ENCODE measurements at places on chromosomes 1 and 21.

DNA sequence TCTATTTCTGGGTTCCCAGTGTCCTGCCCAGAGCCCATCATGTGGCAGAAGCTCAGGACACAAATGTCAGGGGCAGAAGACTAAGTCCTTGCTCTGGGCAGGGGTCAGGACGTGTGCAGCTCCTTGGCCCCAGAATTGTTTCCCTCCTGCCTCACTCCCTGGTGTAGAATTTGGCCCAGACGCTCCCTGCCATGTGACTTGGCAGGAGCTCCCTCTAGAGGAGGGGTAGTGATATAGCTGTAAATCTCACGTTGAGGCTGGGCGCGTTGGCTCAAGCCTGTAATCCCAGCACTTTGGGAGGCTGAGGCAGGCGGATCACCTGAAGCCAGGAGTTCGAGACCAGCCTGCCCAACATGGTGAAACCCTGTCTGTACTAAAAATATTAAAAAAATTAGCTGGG is 91.2 kb downstream of the UBIAD1 start:
- no peak for DNase-seq

DNA sequence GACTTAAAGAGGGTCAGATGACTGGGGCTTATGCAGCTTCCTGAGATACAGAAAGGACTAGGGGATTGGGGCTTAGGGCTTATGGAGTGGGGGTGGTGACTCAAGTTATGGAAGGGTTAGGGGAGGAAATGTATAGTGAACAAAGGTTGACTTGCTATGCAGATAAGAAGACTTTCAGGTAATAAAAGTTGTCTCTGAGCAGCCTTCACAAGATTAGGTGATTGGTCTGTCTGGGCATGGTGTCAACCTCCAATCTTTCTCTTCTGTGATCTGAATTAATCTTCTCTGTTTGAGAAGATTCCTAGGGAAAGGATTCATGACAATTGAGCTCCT is 436.5 kb downstream of the SIPA1L2 start:
- DNase-seq, result no peak

DNA sequence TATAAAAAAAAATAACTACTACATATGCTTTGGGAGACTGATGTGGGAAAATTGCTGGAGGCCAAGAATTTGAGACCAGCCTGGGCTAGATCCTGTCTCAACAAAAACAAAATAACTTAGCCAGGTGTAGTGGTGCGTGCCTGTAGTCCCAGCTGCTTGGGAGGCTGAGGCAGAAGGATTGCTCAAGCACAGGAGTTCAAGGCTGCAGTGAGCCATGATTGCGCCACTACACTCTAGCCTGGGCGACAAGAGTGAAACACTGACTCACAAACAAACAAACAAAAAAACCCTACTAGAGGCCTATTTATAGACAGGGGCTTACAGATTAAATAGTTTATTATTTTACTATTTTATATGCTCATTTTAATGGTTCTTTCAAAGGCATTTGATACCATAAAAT is 80.0 kb downstream of the LHX4 start:
- DNase-seq, result no peak

- DNase-seq, result no peak
Measured at GRCh38 chr1:231421546-231421970, 529 bp downstream of the EGLN1 start.

DNA sequence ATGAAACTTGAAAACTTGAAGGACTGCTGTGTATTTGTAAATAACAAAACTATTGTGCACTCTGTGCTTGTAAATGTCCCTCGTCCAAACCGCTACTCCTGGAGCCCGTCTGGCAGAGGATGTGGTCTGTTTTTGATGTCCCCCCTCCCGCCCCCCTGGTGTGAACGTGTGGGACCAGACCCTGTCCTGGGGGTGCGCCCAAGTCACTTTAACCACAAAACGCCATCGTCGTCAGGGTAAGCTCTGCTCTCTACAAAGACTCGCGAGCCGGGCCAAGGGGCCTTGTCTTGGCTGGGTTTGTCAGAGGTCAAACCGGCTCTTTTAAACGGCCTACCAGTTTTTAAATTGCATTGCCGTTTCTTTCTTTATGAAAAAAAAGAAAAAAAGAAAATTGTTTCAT is 87.4 kb upstream of the TMEM51 start:
- no peak for DNase-seq

GRCh38 chr1:9375912-9376311 is 83.2 kb downstream of the SPSB1 start:
- no peak for DNase-seq

DNA sequence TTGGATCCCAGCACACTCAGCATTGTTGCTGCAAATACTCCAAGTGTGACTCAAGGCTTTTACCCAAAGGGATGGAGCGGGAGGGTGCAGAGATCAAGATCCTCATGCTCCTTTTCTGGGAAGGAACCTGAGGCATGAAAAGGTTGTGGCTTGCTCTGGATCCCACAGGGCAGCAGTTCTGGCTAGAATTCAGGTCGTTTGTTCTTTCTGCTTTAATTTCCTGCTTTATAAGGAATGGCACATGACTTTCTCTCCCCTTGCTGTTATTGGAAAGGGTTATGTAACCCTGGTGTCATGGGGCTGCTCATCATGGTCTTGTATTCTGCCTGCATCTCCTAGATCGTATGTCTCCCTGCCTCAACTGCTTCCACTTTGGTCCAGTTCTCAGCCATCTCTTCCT is 101.6 kb downstream of the NOS1AP start:
- no peak for DNase-seq

DNA sequence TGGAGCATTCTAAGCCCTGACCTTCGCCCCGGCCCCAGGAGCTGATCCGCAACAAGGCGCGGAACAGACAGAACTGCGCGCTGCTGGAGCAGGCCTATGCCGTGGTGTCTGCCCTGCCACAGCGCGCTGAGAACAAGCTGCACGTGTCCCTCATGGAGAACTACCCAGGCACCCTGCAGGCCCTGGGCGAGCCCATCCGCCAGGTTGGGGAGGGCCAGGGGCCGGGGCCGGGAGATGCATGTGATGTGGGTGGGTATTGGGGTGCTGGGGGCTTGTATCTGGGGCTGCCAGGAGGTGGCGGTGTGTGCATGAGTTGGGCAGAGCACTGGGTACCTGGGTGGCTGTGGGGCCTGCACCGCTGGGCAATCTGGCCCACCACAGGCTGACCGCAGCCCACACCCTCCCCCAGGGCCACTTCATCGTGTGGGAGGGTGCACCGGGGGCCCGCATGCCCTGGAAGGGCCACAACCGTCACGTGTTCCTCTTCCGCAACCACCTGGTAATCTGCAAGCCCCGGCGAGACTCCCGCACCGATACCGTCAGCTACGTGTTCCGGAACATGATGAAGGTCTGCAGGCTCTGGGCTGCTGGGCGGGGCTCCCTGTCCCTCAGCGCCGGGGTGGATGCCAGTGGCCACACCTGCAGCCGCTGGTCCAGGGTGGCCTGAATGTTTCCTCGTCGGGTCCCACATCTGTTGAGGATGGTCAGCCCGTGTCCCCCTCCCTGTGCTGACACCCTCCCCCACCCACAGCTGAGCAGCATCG is 65.8 kb downstream of the TRIM11 start:
- DNase-seq, result no peak

- DNase-seq, result no peak
Measured at GRCh38 chr1:164643018-164643417, 84.0 kb downstream of the PBX1 start.

DNA sequence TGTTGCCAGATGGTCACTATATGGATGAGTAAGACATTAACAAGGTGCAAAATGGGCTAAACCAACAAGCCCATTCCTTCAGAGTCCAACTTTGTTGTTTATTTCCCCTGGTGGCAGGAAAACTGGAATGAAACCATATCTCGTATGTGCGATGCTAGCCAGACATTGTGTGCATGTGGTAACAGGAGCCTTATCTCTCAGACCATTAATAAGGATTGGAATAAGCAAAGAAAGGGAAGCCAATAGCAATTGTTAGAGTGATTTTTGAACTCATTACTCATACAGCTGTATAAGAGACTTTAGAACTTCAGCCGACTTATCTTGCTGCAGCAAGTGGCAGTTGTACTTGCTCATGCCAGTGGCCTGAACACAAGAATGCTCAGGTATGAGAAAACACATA is 30.0 kb upstream of the HMCN1 start:
- no peak for DNase-seq

DNA sequence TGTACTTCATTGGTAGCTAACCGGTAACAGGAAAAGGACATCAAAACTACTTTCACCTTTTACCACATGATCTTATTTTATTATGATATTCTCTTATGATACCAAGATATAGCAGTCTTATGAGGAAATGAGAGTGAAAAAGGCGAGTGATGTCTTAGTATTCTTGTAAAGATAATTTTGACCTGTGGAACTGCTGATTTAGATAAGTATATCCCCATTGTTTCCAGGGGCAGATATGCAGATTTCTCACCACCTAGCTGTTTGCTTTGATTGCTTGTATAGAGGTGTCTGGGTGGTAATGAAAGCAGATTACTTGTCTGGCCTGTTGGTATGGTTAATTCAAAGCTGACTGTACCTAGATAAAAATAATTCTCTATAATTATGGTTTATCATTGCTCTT is 53.1 kb downstream of the SYNJ1 start:
- no peak for DNase-seq

DNA sequence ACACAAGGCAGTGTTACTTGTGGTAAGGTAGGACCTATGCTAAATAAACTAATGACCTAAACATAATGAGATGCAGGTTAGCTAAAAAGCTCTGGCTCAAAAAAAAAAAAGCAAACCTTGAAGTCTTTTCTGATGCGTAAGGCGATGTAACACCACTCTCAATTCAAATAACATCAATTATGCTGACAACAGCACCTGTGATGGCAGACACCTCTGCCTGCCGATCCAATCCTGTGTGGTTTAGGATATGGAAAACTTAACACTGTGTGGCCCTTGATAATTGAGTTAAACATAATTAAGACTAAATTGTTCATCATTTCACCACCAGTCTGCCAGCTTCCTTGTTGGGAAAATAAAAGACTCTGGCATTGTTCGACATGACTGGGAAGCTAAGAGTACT is 9.1 kb downstream of the RPAP2 start:
- DNase-seq, result no peak

DNA sequence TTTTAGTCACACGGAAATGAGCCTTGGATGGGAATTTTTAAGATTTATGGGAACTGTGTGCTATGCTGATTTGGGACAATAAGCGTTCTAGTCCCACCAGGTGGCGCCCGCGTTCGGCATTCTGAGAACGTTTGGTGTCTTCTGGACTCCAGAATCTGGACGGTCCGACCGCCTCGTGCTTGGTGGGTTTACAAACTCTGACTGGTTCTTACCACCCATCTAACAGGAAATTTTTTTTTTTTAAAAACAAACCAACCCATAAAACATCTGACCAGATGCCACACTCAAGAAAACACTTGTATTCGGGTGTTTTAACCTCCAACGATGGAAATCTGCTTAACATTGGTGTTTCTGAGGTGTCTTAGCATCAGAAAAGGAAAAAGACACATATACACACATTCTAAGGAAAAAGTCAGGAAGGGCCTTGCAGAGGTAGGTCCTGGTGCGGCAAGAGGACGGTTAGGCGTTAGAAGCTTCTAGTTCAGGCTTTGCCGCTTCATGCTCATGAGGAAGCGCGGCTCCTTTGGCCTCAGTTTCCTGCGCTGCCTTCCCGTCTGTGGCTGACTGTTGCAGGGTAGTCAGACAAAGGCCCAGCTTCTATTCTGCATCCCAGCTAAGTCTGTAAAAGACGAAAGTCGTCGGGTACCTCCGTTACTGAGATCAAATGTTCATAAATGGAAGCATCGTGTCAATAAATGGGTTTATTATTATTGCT is 814 bp upstream of the DYRK3 start:
- peak; percentile 89 for DNase-seq

DNA sequence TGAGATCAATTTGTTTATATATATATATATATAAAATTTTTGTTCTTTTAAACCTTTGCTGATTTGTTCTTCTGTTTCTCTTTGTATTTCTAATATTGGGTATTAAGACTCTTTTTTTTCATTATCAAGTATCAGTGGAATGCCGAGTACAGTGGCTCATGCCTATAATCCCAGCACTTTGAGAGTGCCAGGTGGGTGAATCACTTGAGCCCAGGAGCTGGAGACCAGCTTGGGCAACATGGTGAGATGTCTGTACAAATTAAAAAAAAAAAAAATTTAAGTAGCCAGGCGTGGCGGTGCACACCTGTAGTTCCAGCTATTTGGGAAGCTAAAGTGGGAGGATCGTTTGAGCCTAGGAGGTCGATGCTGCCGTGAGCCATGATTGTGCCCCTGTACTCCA is 67.1 kb downstream of the MAST2 start:
- DNase-seq, result no peak

GRCh38 chr1:89201106-89201794 is 2.5 kb upstream of the GBP4 start:
- no peak for DNase-seq

- DNase-seq, result no peak
Measured at GRCh38 chr1:92862605-92863004, 30.8 kb downstream of the RPL5 start.

DNA sequence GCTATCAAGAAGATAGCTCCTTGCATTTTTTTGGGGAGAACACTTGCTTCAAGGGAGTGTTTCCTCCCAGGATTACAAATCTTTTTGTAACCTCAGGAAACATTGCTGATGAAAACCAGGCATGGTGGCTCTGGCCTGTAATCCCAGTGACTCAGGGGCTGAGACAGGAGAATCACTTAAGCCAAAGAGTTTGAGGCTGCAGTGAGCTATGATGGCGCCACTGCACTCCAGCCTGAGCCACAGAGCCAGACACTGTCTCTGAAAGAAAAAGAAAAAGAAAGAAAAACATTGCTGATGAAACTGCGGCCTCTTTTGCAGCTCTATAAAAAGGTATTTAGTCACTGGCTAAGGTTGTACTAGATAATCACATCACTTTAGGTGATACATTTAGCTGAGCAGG is 7.3 kb downstream of the RNU1-2 start:
- no peak for DNase-seq

- no peak for DNase-seq
Measured at GRCh38 chr1:40815420-40815819, 31.8 kb downstream of the KCNQ4 start.

GRCh38 chr1:233640179-233640578 is 26.3 kb downstream of the KCNK1 start:
- no peak for DNase-seq

DNA sequence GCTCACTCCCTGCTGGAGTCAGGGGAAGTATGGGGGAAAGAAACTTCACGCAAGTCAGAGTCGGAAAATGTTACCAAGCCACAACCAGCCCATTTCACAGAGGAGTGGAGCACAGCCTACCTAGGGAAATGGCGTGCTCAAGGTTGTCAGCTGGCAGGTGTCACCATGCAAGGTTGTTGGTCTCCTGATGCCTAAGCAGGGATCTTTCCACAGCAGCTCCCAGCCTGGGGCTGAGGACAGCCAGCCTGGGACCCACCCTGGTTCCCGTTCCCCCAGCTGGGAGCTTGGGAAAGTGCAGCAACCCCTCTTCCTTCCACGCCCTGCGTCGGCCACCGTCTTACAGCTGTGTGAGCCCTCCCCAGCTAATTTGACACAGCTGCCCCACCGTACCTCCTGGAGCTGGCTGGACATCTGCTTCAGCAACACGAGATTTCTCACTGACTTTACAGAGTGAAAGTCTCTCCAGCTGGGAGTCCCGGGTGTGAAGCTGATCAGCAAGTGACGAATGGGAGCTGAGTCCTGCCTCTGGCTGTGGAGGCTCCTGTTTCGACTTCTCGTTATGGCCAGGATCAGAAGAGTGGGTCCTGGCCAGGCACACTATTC is 224.6 kb upstream of the RAB4A start:
- DNase-seq, result no peak
